Activated CD8-positive, alpha-beta memory T cell treated with anti-CD3 and anti-CD28 coated beads for 1 hour (primary cell): ENCODE measurements at places on chromosomes 7 and 10.

- DNase-seq: no peak
Observed at GRCh38 chr10:131159771-131160170, 151.8 kb downstream of the TCERG1L start.

DNA sequence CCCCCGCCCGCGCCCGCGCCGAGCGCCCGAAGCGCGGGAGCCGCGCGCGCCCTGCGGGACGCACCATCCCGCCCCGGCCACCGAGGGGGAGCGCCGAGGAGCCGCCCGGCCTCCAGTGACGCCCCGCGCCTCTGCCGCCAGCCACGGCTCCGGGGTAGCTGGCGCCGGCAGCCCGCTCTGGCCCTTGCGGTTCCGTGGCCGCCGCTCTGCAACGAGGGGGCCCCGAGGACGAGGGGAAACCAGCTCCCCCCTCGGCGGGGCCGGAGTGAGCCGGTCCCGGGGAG is at the start of gene PAXIP1:
Gene PAXIP1, minus strand, starts transcription at position 33 of the 284 bp plus-strand sequence. CDS start 195 bp downstream, outside the sequence.
- no peak for DNase-seq

GRCh38 chr10:71812913-71813590 is 38.0 kb downstream of the PSAP start:
- DNase-seq: no peak

GRCh38 chr10:34643620-34644019 is 171.5 kb downstream of the PARD3 start:
- DNase-seq: no peak

GRCh38 chr7:82109288-82109687 is 334.3 kb downstream of the CACNA2D1 start:
- DNase-seq: no peak

- no peak for DNase-seq
Observed at GRCh38 chr10:3255616-3256015, 83.0 kb upstream of the PITRM1 start.

DNA sequence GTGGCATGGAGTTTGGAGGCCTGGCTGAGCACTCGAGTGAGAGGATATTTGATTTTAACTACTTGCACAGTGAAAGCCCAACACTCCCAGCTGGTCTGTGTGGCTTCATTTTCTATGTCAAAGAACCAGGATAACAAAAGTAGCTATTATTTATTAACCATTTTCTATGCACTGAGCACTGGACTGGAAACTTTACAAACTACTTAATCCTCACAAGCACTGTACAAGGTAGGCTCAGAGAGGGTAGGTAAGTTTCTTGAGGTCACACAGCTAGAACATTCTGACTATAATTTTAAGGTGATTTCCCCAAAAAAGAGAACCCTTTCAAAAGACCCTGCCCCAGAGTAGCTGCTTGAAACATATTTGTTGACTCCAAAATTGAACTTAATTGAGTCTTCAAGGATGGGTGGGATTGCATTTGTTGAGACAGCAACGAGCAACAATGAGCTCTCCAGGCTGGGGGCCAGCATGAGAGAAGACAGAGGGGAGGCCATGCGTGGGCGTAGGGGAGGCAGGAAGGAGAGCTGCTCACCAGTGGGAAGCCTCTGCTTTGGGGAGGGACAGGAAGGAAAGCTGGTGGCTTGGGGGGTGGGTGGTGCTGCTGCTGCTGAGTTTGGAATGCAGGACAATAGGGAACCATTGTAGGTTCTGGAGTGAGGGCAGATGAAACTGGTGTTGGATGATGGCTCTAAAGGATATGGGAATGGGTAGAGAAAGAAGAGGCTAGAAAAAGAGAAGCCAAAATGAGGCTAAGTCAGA is 31.5 kb downstream of the FAM241B start:
- no peak for DNase-seq

DNA sequence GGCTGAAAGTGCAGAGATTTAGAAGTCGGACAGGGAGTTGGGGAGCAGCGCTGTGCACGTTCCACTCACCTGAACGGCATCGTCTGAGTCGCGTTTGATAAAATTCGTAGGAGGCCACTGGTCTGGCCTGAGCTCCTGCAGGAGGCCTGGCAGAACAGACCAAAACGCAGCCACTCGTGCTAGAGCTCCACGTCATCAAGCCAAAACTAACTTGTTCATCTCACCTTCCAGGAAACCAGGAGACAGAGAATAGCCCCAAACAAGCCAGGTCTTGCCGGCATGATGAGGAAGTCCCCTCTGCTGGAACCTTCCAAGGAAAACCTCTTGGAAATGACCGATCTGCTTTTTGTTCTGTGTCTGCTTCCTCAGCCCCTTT is 43.4 kb upstream of the DNAJB6 start:
- DNase-seq: no peak

GRCh38 chr7:133609806-133610205 is 356.9 kb downstream of the EXOC4 start:
- no peak for DNase-seq

- DNase-seq: no peak
Observed at GRCh38 chr10:28619455-28619854, 57.9 kb upstream of the BAMBI start.

- no peak for DNase-seq
Observed at GRCh38 chr7:2571409-2571808, 12.6 kb downstream of the IQCE start.

- no peak for DNase-seq
Observed at GRCh38 chr10:61959814-61960213, 58.3 kb downstream of the ARID5B start.

DNA sequence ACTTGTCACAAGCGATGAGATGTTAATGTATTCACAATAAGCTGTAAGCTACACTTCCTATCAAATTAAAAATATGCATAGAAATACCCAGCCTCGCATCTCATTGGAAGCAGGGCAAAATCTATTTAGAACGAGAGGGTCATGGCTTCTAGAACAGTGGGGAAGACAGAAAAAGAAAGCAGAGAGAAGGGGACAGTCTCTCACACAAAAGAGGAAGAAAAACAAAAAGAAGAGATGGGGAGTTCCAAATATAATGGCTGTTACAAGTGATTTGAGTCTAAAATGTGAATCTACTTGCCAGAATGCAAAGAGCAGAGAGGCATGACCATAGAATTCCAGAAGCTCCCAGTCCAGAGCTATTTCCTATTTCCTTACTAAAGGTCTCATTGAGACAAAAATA is 13.8 kb downstream of the LRRN3 start:
- DNase-seq: no peak

DNA sequence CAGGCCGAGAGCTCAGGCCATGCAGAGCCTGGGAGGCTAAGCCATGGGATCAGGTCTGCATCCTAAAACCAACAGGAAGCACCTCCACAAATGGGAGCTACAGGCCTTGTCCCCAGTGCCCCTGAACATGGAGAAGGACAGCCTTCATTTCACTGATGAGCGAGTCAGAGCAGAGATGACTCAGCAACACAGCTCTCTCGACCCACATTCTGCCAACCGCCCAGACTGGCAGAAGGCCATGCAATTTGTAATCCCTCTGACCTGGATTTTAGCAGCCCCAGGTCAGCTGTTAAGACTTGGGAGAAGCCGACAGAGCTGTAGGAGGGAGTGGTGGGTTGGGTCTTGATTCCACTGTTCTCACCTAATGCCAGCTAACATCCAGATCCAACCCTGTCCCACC is 25.5 kb downstream of the VOPP1 start:
- no peak for DNase-seq

DNA sequence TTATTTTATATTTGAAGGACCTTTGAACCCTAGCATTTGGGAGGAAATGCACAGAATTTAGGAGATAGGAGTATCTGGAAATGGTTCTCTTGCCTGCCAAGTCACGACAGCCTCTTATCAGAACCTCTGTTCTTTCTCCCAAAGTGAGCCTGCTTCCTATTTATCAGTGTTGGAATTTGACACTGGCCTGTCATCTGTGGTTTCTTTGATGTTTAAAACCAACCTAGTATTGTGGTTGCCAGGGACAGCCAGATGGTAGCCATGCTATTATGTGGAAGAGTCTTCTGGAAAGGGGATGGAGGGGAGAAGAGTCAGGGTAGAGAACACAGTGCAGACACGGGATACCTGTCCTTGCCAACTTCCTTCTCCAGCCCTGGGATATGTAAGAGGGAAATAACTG is 21.1 kb downstream of the ZNF282 start:
- no peak for DNase-seq

GRCh38 chr10:29828956-29829355 is 194.2 kb upstream of the SVIL start:
- DNase-seq: no peak

GRCh38 chr7:85237721-85238120 is 50.9 kb upstream of the SEMA3D start:
- no peak for DNase-seq

DNA sequence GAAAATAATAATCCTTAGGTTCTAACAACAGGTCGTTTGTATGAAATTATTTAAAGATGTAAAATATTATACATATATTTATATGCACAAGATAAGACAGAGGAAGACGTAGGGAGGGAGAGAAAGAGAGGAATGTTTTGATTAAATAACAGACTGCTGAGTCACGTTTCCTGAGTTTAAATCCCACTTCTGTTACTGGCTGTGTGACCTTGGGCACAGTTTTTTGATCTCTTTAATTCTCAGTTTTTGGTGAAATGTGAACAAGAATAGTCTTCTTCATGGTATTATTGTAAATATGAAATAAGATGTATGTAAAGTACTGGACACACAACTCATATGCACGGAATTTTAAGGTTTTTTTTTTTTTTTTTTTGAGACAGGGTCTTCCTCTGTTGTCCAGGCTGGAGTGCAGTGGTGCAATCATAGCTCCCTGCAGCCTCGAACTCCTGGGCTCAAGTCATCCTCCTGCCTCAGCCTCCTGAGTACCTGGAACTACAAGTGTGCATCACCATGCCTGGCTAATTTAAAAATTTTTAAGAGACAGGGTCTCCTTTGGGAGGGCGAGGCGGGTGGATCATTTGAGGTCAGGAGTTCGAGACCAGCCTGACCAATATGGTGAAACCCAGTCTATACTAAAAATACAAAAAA is 42.6 kb downstream of the BAMBI start:
- DNase-seq: no peak

DNA sequence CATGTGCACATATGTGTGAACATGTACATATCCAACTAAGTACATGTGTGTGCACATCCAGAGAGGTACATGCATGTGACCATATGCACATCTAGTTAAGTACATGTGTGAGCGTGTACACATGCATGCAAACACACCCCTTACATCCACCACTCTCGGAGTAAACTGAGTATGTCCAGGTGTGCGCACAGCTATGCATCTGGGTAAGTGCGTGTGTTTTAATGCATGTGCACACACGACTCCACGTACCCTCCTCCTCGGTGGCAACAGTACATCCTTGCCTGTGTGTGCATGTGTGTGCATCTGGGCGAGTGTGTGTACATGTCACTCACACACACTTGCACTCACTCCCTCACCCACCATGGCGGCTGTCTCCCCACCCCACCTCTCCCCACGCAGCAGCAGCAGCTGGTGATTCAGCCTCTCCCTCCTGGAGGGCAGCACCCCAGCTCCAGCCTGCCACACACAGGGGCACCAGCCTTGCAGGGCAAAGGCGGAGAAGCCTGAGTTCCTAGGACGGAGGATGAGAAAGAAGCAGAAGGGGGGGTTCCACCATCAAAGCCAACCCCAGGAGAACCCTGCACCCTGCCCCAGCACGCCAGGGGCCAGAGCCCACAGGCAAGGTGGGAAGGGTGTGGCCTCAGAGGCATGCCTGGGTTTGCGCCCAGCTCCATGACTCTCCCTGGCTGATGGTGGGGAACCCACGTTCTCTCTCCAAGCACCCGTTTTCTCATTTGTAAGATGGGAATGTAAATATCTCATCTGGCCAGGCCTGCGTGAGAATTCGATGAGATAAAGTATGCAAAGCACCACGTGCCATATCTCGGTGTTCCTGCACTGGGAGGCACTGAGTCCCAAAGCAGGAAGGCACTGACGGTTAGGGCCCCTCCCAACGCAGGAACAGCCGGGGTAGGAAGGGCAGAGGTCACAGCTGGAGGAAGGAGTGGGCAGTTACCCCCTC is 27.7 kb upstream of the DNAAF5 start:
- no peak for DNase-seq

DNA sequence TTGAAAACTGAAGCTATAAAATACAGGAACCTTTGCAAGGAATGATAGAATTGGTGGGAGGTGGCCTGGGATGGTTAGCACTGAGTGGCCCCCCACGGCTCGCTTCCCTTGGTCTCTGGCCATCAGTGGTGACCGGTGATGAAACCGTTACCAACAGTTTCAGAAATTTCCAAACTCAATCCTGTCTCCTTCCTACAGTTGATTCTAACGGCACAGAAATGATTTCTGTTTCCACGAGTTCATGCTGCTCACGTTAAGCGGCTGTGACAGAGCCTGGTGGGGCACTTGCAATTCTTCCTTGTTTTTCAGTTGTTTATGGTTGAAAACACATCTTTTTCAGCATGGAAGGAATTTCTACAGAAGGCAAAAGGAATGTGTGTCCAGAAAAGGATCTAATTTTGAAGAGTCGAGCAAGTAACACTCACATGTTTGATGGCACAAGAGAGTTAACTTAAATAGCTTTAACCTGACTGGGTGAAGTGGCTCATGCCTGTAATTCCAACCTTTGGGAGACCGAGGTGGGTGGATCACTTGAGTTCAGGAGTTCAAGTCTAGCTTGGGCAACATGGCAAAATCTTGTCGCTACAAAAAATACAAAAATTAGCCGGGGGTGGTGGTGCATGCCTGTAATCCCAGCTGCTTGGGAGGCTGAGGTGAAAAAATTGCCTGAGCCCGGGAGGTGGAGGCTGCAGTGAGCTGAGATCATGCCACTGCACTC is 100.1 kb downstream of the DNAJB6 start:
- DNase-seq: no peak

DNA sequence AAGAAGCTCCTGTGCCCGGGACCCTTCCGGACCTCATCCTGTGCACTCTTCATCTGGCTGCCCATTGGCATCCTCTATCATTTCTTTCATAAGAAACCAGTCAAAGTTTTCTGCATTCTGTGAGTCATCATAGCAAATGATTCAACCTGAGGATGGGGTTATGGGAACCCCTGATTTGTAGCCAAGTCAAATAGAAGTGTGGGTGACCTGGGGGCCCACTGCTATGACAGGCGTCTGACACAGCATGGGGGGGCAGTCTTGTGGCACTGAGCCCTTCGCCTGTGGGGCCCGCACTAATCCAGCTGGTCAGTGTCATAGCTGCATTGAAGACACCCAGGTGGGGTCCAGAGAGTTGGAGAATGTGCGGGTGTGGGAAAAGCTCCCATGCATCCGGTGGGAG is 230.4 kb downstream of the USP6NL start:
- no peak for DNase-seq

- DNase-seq: no peak
Observed at GRCh38 chr7:111558991-111559390, 3.3 kb downstream of the IMMP2L start.
